ENCODE measurements at places on chromosomes 11 and 22.

DNA sequence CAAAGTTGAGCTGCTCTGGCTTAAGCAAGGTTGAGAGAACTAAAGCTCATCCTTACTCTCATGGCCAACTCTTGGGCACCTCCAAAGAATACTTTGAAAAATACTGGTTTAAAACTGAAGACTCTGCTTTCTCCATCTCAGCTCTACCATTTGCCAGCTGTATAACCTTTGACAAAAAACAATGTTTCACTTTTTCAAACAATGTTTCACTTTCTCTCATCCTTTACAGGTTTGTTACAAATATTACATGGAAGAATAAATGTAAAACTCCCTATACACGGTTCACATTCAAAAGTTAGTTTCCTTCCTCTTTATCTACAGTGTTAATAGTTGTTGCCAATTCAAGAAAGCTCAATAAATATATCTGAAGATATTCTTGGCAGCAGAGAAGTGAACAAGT, 19.2 kb downstream of the AMBRA1 start:
- no peak for DNase-seq

- no peak for DNase-seq
Observed at GRCh38 chr11:8683115-8683807, 669 bp downstream of the RPL27A start.

DNA sequence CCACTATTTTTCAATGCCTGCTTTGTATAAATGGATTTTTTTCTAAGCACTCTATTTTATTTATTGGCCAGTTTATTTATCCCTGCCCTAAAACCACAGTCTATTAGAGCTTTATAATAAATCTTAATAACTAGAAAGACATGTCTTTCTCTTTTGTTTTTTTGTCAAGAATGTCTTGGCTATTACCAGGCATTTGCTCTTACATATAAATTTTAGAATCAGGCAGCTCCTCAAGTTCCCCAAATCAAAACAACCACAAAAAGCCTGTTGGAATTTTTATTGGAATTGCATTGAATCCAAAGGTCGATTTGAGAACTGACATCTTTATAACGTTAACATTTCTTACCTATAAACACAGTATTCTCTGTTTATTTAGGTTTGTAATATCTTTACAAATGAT, 85.8 kb upstream of the SC5D start:
- peak; percentile 3 for DNase-seq

DNA sequence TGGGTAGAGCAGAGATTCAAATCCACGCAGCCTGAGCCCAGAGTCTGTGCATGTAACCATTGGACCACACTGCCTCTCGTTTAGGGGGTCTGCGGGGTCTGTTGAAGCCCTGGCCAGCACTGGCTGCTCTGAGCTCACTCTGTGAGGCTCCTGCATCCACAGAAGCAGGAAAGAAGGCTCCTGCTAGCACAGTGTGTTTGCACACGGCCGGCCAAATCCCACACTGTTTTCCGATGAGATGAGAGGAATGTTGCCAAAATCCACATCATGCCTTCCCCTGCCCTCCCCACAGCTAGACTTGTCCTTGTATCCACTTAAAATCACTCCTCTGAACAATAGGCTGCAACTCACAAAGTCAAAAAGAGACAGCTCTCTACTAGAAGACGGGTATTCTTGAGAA, 10.6 kb upstream of the SLC22A12 start:
- DNase-seq: no peak

GRCh38 chr11:27857588-27857987, 157.3 kb upstream of the BDNF start:
- no peak for DNase-seq

DNA sequence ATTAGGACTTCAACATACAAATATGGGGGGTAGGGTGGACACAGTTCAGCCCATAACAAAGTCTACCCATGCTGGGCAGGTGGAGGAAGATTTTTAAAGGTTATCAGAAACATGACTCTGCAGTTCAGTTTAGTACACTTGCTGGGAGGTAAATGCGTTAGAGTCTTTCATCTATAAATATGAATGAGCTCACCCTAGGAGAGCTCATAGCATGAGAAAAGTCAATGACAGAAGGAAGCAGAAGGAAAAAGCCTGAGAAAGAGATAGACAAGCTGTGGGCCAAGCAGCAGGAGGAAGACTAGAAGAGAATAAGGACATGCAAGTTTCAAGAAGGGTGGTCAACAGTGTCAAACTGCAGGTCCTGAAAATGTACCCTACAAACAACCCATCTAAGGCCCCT, 27.0 kb upstream of the FSHB start:
- DNase-seq: no peak

- DNase-seq: no peak
Observed at GRCh38 chr11:122181893-122182292, 65.9 kb upstream of the BLID start.

GRCh38 chr11:71171576-71171975, 80.8 kb downstream of the SHANK2 start:
- DNase-seq: no peak

GRCh38 chr11:26985943-26986342, 8.0 kb upstream of the FIBIN start:
- peak; percentile 35 for DNase-seq

DNA sequence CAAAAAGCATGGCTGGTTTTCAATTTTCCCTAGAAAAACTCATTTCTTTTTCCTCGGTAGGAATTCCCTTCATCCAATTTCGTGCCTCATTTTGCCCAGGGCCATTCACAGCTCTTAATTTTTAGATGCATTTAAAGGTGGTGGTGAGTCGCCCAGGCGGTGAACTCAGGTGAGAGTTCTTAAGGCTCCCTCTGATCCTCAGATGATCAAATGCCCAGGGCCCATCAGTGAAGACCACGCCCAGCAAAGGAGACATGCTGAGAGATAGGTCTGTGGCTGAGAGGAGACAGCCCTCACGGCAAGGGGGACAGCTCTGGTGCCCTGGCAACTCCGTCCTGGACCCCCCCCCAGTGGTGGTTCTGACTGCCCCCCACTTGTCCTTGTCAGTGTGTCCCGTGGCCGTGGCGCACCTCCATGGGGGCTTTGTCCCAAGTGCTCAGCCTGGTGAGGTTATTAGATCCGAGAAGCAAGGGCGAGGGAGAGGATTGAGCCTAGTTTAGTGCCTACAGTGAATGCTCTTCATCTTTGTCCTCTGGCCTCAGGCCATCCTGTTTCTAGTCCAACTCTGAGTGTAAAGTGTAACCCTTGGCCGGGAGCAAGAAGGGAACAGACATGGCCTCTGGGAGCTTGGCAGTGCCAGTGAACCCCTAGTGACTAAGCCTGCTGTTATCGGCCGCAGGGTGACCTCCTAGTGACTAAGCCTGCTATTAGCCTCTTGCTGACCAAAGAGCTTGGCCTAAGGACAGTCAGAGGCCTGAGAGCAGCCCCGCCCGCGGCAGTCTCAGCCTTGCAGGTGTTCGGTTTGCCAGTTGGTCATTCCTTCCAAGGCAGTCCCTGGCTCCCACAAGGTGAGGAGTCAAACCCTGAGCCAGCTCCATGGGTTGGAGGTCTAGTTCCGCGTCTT, 83.5 kb downstream of the CTTN start:
- DNase-seq: no peak

Measured in fibroblast of skin of right biceps (primary cell).